Osteoblast (primary cell): ENCODE measurements at places on chromosomes 16 and 17. TPM values are rescaled to one million over a fixed set of nuclear protein-coding genes. Genes with fewer than 3 reads are reported as not detected.

DNA sequence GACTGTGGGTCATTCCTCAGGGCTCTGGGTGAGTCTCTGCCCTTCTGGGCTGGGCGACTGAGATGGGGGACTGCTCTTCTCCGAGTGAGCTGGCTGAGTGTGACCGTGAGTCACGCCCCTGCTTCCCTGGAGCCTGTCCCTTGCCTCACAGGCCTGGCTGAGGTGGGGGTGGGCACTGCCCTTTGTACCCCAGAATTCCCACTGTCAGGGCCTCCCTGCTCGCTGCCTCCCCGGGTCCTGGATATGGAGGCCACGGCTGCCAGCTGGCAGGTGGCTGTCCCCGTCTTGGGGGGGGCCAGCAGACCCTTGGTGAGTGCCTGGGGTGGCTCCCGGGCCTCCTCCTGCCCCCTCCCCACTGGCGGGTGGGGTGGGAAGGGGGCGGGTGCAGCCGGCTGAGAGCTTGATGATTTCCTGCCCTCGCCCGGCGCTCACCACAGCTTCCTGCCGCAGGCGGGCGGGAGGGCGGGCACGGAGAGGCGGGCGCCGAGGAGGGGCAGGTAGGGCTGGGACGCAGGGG, at the start of gene LAT:
Gene LAT, plus strand, starts transcription at position 434 of the 517 bp plus-strand sequence. CDS start 366 bp downstream, outside the sequence.
- DNase-seq = peak; percentile 88

GRCh38 chr17:79702034-79702433, 28.7 kb upstream of the ENPP7 start:
- no peak for DNase-seq

CDRT15 gene
- total RNA-seq = not detected in 2 replicates

SLC26A11 gene
- 12.7 and 17.4 TPM in 2 replicates for total RNA-seq

GRCh38 chr17:12691173-12691572, 25.5 kb downstream of the MYOCD start:
- DNase-seq = no peak

GRCh38 chr16:7408700-7409365, 76.2 kb downstream of the RBFOX1 start:
- DNase-seq = no peak

GRCh38 chr17:6592173-6592572, 35.8 kb upstream of the PITPNM3 start:
- no peak for DNase-seq

GRCh38 chr16:13767215-13767614, 152.7 kb upstream of the ERCC4 start:
- DNase-seq = no peak
